DMS 273 treated with DMSO at 0.1 percent for 48 hours (cell line): ENCODE measurements at places on chromosomes 5 and 9.

GRCh38 chr5:158499075-158499891, 600.4 kb downstream of the EBF1 start:
- no peak for DNase-seq

DNA sequence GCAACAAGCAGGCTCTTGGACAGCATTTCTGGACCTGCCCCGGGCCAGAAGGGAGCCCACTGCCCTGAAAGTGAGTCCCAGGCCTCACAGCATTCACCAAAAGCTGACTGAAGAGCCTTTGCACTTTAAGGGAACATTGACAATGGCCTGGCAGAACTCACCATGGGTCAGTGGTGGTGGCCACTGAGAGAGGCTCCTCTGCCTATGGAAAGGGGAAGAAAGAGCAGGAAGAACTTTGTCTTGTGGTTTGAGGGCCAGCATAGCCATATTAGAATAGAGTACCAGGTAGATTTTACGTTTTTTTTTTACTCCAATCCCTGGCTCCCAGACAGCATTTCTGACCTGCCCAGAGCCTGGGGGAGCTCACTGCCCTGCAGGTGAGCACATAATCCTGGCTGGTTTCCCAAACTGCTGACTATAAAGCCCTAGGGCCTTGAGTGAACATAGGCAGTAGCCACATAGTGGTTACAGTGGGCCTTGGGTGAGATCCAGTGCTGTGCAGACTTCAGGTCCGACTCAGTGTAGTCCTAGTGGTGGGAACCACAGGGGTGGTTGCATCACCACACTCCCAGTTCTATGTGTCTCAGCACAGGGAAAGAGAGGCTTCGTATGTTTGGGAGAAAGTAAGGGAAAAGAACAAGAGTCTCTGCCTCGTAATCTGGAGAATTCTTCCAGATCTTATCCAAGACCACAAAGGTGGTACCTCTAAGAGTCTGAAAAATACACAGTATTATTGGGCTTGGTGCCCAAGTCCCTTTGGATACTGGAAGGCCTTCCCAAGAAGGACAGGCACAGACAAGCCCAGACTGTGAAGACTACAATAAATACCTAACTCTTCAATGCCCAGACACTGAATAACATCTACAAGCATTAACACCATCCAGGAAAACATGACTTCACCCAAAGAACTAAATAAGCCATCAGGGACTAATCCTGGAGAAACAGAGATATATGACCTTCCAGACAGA, 89.5 kb downstream of the TSSK1B start:
- no peak for DNase-seq

- DNase-seq = no peak
Observed at GRCh38 chr9:130072515-130073235, 19.0 kb downstream of the GPR107 start.

GRCh38 chr5:16855898-16856297, 80.2 kb downstream of the MYO10 start:
- DNase-seq = no peak

- no peak for DNase-seq
Observed at GRCh38 chr5:143213231-143213850, 190.1 kb downstream of the NR3C1 start.

- DNase-seq = no peak
Observed at GRCh38 chr9:97592126-97592525, 41.0 kb downstream of the TSTD2 start.

DNA sequence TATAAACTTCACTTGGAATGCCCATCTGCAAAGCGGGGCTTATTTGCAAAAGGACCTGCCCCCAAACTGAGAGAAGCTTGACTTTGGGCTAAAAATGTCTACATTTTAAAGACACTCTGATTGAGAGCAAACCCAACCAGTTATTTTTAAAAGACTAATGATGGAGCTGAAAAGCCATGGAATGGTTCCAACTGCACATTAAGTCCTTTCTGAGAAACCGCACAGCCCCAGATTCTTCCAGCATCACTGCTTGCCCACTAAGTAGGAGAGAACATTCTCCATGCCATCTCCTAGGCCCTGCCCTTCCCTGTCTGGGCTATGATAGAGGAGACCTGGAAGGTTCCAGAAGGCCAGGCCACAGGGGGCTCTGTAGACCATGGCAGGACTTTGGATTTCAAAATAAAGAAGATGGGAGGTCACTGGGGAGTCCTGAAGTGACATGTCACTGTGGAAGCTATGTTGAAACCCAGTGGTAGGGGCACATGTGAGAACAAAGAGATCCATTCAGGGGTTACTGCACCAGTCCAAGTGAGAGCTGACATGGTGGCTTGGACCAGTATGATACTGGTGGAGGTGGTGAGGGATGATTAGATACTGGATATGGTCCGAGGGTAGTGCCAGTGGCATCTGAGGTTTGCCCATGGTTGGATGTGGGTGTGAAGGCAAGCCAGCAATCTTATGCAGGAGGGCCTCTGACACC, 179.2 kb downstream of the DAB2IP start:
- DNase-seq = no peak

GRCh38 chr5:127766676-127767335, 63.6 kb downstream of the CCDC192 start:
- no peak for DNase-seq

DNA sequence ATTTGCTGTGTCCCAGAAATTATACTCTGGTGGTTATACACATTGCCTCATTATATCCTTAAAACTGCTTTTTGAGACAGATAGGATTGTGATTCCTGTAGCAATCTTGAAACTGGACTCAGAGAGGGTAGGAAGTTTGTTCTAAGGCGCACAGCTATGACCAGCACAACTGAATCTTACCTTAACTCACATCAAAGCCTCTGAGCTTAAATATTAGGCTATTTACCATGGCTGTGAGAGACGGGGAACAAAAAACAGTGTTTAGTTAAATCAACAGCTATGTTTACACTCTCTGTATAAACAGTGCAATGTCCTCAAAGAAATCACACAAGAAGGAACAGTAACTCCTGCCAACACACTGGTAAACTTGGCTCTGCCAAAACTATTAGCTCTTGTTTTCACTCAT, 50.9 kb upstream of the TUT7 start:
- DNase-seq = no peak

DNA sequence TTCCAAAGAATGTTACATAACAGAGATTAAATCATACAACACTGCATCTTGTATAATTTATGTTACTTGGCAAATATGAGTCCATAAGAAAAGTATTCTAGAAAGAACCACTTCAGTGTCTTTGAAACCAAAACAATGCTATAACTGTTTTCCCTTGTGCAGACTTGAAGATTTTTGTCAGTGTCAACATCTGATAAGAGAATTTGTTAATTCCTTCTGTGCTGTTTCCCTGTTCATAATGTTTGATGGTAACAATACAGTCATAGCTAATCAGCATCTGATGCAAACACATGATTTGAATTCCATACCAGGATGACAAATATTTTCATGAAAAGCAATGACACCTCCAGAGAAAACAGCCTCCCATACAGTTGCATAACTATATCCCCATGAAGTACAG, 306.8 kb downstream of the SEMA5A start:
- no peak for DNase-seq

GRCh38 chr5:102537011-102537410, 38.2 kb upstream of the SLCO6A1 start:
- DNase-seq = no peak

- DNase-seq = no peak
Observed at GRCh38 chr5:102903074-102903871, 148.2 kb downstream of the PAM start.

GRCh38 chr9:33297432-33297831, 7.1 kb downstream of the NFX1 start:
- no peak for DNase-seq

GRCh38 chr5:140319833-140320232, 16.9 kb upstream of the PFDN1 start:
- DNase-seq = no peak

- DNase-seq = no peak
Observed at GRCh38 chr5:179819296-179820126, 1.2 kb upstream of the SQSTM1 start.

- no peak for DNase-seq
Observed at GRCh38 chr5:122757285-122757684, 17.6 kb upstream of the SNX2 start.

GRCh38 chr9:37508834-37509206, 23.1 kb downstream of the POLR1E start:
- DNase-seq = no peak

DNA sequence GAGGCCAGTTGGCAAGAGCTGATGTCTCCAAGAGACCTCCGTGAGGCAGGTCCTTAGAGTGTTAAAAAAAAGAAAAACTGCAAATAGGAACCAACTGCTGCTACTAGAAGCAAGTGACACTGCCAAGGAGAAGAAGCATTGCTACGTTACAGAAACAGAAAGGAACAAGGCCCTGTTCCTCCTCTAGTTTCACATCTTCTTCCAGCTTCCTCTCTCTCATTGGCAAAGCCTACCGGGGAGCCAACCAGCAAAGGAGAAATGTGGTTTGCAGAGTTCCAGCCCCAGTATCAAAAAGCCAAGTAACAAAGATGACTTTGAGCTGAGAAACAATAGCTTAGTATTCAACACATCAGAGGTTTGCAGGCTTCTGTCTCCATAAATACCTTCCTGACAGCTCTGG, 145.9 kb downstream of the PRELID2 start:
- no peak for DNase-seq

DNA sequence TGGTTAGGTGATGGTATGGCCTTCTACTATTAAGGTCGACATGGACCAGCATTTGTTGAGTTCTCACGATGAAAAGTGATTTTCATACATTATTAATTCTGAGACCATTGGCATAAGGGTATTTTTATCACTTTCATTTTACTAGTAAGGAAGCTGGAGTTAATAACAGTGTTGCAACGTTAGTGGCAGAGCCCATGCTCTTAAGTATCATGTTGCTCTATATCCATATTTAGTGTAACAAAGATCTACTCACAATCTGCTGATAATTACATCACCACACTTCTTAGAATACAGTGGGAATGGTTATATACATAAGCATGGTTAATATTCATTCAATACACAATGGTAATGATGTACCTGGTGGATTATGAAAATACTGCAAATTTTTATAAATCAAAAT, 81.9 kb downstream of the PRR16 start:
- DNase-seq = no peak
